Activated T-cell treated with anti-CD3 and anti-CD28 coated beads, Interleukin-2, amount 50 U/mL, for 4 hours (primary cell): ENCODE measurements at places on chromosomes 6 and 20. TPM values are rescaled to one million over a fixed set of nuclear protein-coding genes. Genes with fewer than 3 reads are reported as not detected.

GRCh38 chr6:71288228-71289038 is at the start of gene OGFRL1:
Gene OGFRL1 (plus strand): TSS chr6:71288811. CDS start chr6:71288937, 126 bp downstream.
- peak; percentile 45 for DNase-seq

GRCh38 chr20:45788351-45788750 is 3.3 kb downstream of the WFDC3 start:
- no peak for DNase-seq

DNA sequence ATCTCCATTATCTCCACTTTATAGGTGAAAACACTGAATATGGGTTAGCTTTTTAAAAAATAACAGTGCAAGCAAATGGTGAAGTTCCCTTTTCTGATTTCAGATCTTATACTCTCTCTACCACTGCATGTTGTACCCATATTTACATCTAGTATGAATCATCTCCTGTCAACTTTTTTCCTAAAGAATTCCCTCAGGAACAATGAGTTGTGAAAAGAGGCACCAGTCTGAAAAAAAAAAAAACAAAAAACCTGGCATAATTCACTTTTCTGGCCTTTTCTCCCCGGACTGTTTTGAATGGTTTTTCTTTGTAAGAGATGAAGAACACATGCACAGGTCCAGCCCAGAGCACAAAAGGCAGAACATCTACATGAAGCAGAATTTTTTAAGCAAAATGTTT is 596.0 kb downstream of the COL12A1 start:
- DNase-seq: no peak

DNA sequence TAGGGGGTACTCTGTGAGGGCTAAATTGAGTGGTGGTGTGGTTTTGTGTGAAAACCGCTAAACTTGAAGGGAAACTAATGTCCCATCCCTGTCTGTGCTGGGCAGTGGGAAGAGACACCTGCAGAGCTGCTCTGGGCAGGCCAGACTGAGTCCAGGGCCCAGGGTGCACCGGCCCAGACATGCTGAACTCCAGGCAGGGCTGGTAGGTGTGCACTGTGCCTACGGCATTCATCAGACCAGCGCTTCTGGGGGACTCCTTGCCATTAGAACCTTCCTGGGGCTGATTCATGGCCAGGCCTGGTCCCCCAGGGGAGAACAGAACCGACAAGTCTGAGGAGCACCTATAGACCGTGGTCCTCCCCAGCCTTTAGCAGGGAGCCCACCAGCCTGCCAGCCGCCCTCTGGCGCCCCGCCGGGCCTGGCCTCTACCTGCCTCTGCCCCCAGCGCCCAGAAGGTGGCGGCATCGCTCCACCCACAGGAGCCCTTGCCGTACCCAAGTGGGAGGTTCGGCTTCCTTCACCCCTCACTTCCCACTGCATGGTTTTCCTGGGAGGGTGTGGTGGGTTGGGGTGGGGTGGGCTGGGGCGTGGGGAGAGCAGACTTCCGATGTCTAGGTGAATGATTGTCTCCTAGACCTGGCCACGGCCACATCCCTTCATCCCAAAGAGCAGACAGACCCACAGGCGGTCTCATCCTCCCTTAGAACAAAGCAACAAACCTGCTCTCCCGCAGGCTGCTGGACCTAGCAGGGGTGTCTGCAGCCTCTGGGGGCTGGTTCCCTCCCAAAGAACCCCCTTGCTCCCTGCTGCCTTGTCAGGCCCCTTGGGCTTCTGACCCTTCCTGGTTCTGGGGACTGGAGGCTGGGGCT is 15.5 kb downstream of the CCDC167 start:
- peak; percentile 79 for DNase-seq

DNA sequence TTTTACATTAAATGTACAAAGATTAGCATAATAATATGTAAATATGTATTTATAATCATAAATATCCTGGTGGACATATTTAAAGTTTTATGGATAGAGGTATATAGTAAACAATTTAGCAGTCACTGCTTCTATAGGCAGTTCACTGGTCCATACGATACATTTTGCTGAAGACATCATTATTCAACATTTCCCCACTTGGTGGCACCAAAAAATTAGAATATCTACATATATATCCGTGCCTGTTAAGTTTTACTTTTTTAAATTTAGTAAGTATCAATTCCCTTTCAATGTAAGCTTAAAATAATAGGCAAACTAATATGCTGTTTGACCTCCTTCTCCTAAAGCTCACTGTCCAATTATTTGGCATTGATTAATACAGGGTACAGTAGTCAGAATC is 64.2 kb downstream of the LMBRD1 start:
- DNase-seq: no peak

DNA sequence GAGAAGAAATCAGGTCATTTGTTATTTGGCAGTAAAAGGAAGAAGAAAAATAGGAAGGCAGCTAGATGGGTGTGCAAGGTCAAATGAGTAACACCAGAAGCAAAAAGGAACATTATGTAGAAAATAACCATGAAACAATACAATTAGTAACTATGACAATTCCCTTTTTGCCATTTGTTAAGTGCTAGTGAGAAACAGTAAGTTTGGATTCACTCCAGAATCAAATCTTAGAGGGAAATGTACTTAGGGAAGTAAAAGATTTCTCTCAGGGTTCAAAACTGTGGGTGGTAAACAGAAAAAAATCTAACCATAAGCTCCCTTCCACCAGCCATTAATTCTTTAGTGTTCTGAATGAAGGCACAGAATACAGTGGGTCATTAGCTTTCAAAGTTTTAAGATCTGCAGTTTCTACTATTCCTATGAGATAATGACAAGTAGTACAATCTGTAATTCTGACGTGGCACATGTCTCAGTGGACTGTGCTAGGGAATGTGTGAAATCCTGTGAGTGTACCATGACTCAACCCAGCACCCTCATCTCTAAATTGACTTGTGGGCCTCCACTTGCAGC is 17.1 kb downstream of the REPS1 start:
- DNase-seq: no peak

GRCh38 chr20:47620808-47621805 is 119.4 kb downstream of the NCOA3 start:
- DNase-seq: no peak

DNA sequence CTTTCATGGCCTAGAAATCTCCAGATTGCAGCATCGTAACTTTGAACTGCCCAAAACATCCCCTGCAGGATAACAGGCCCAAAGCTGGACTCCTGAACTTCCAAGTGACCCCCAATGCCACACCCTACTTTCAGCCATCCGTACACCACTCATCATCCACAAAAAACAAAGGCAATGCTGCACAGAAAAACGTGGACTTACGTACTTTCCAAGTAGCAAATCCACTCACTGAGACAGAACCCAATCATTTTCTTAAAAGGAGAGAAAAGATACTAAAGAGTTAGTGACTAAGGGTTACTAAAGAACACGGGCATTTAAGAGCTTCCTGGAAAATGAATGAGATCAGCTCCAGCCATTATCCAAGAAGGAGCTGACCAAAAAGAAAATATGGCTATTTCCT is 211.0 kb downstream of the WDR27 start:
- no peak for DNase-seq

DNA sequence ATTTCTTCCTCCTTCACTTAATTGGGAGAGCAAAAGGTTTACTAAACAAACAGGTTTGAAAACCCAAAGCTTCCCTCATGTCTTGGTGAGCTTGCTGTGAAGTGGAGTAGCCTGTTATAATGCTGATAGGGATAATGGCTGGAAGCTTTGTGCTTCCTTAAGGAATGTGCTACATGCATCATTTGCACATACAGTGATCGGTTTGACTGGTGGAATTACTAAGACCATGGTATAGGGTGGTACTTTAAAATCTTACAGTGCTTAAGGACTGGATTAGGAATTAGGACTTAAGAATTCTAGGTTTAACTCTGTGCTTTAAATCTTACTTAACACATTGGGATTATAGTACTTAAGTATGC is 75.7 kb downstream of the ARID1B start:
- DNase-seq: no peak

DNA sequence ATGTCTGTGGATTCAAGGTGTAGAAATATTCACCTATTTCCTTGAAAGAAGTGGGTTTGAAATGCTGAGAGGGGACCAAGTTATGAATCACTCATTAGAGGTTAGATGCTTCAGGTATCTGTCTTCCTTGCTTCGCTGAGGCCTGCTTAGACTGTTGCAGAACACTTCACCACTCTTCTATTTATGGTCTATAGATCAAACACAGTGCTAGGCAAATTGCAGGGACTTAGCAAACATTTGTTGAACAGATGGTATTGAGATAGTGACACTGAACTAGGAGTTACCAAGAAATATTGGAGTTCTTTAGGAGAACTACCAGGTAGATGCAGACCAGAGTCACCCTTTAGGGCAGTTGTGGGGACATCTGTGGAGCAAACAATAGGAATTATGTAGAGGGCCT is 123.8 kb downstream of the RFPL4B start:
- no peak for DNase-seq

- DNase-seq: peak; percentile 56
Measured at GRCh38 chr20:45095805-45096238, 5.1 kb downstream of the KCNS1 start.

KCNK5 gene
- 22.2 TPM for total RNA-seq

TMEM170B gene
- 1.1 TPM for total RNA-seq

C4B gene
- 5.3 TPM for total RNA-seq

TRIM10 gene
- not detected for total RNA-seq
